ENCODE measurements at places on chromosomes 16 and 17. TPM values are rescaled to one million over a fixed set of nuclear protein-coding genes. Genes with fewer than 3 reads are reported as not detected.

Gene MYH2
- not detected for total RNA-seq

DNA sequence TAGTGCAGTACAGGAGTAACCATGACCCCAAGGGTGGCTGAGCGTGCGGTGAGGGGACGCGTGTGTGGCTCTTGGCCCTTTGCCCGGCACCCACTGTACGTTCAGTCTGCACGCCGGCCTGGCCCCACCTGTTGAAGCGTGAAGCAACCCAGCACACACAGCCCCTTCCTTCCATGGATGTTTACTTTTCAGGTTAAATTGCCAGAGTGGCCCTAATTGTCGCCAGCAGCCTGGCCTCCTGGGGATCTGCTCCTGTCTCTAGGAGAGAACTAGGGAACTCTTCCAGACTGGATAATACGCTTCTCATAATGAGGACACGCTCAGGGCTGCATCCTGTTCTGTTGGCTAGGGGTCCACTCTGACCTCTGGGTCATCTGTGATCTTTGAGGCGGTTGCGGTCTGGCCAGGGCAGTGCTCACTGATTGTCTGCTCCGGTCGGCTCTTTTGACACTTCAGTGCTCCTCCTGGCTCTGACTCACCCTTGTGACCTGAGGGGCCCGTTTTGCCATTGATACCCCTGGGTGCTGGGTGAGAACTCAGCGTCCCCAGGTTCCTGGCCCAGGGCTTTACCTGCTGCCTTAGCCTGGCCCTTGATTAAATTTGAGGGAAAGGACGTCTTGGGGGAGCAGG lies 27.7 kb downstream of the TPSG1 start:
- DNase-seq, result no peak

DNA sequence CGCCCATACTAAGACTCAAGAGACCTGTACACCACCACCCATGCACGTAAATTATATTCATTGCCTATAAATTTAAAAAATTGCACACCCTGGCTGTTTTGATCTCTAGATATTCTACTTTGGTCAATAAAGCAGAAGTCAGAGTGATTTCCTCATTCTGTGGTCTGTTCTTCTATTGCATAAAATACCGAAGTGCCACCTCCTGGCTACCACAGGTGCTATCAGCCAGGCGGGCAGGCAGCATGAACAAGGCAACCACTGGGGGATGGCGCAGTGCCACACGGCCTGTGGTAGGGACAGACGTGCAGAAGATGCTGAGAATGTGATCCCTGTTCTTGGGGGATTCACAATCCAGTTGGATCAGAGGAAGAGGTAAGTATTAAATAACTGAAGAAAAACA lies 122.3 kb downstream of the CDK5R1 start:
- DNase-seq, result no peak

DNA sequence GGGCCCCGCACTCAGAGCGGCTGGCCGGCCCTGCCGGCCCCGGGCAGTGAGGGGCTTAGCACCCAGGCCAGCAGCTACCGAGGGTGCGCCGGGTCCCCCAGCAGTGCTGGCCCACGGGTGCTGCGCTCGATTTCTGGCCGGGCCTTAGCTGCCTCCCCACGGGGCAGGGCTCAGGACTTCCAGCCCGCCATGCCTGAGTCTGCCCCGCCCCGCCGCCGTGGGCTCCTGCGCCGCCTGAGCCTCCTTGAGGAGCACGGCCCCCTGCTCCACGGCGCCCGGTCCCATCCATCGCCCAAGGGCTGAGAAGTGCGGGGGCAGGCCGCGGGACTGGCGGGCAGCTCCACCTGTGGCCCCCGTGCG lies 67.9 kb upstream of the AMZ2 start:
- DNase-seq, result no peak

- DNase-seq, result no peak
Observed at GRCh38 chr17:39096508-39097149, 54.8 kb downstream of the PLXDC1 start.

DNA sequence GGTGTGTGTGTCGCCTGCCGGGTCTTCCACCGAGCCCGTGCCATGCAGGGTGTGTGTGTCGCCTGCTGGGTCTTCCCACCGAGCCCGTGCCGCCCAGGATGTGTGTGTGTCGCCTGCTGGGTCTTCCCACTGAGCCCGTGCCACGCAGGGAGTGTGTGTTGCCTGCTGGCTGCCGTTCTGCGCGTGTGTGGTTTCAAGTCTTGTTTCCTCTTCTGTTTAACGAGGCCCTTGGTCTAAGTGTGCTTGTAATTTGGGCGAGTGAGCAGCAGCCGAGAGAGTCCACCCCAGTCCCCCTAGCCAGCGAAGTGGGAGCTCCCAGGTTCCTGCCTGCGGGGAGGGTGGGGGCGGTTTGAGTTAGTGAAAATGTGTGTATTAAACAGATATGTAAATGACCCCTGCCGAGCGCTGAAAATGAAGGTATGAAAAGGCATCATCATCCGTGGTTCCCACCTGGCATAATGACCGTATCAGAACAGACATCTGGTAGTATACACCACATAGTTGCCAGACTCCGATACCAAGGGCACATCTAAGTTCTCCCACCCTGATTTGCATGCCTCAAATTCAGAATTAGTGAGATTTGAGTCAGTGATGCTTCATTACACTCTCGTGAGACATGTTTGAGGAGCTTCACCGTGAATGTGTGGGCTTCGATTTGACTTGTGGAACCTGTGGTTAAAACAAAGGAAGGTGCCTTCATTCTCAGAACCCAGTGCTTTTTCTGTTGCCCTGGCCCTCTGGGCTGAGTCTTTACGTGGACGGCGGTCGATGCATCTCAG lies 114.5 kb upstream of the CHMP6 start:
- DNase-seq, result peak; percentile 30

Gene CDC6
- 2.5 TPM for total RNA-seq
